ENCODE measurements at places on chromosomes 2 and 18.

DNA sequence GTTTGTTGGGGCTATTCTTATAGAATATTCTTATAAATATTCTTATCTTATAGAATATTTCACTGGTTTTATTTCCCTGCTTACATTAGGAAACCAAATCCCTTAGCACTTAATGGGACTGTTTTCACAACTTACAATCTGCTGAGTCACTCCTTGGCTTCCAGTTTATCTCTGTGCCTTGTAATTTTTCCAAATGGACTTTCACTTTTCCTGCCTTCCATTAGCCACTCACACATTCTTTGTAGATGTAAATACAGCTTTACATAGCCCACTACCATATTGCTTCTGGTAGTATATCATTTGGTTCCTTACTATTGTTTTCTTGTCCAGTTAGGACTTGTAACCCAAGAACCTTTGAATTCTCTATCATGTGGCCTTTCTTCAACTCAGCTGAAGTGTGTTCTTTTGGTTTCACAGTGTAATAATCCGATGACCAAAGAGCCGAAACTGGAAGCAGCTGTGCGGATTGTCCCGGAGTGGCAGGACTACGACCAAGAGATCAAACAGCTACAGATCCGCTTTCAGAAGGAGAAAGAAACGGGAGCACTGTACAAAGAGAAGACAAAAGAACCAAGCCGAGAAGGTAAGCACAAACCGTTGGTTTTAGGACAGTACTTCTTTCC, 96.1 kb downstream of the UGGT1 start:
- DNase-seq: no peak

DNA sequence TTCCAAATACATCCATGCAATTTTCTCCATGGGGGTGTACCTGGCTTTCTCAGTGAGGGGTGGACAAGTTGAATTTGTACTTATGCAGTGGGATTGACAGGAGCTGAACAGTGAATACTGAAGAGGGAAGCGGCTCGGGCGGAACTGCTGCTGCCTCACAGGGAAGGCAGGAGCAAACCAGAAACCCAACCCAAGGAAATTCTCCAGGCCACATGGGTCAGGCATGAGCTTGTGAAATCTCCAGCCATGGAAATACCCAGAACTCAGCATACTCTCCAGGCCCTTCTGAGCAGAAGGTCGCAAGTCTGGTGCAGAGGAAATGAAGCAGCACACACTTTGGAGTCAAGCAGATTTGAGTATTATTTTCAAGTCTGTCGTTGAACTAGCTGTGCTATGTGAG, 26.5 kb upstream of the INO80C start:
- DNase-seq: no peak

DNA sequence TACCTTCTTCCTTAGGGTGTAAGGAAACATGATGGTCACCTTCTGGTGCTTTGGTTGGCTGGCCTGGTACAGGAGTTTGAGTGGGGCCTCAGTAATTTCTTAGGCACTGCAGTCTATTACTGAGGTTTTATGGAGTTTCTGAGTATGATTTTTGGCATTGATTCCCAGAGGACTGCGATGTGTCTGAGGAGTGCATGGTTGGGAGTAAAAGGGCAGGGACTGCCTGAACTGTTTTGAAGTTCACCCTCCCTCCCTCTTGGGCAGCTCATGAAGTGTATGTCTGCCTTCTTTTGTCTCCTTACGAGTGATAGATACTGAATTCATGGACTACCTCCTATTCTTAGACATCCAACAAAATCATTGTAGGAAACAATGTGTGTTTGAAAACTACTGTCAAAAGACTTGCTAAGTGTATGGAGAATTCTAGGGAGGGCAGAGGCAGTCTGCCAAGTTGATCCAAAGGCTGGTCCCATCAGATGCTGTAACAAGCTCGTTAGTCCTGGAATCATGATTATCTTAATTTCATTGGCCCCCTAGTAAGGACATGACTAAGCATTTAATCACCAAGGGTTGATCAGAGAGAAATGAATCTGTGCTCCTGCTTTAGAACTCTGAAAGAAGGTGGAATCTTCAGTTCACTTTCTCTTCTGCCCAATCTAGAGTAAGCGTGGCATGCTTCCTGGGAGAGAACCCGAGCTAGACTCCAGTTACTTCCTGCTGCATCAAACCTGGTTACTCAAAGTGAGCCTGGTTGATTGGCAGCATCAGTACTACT, 26.5 kb downstream of the LYPD6B start:
- DNase-seq: no peak

GRCh38 chr2:24945907-24946306, 25.8 kb downstream of the DNAJC27 start:
- no peak for DNase-seq

GRCh38 chr2:169637620-169638019, 53.5 kb downstream of the PPIG start:
- no peak for DNase-seq

DNA sequence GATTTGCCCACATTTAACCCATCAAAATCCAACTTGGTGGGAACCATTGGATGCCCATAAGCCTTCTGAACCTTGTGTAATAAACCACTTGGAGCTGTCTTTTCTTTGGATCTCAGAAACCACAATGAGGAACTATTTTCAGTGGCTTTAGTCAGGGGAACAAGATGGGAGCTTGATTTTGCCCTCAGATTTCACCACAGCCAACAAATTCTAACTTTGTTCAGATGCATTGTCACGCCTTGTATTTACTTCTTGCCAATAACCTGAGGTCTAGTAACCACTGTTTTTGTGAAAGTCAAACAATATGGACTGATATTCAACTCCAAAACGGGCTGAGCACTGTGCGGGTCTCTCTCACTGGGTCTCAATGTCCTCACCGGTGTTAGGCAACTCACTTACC, 508.2 kb downstream of the TNS1 start:
- peak; percentile 12 for DNase-seq

DNA sequence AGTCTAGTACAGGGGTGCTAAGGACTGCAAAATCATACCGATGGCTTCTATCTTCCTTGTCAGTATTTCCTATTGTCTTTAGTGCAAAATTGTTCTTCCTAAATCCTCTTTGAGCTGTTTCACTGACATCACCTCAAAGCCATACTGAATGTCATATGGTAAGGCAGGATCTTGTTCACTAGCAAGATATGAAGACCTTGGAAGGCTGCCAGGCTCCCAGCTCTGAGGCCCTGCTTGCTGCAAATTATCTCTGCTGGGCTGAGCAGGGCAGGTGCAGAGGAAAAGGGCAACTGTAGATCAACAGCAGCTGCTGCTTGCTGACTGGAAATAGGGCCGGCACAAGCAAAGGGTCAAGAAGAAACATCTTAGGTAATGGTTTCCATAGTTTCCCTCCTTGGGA, 58.2 kb downstream of the PMAIP1 start:
- DNase-seq: peak; percentile 76

- no peak for DNase-seq
Measured at GRCh38 chr18:49854681-49855080, 41.3 kb upstream of the ACAA2 start.

DNA sequence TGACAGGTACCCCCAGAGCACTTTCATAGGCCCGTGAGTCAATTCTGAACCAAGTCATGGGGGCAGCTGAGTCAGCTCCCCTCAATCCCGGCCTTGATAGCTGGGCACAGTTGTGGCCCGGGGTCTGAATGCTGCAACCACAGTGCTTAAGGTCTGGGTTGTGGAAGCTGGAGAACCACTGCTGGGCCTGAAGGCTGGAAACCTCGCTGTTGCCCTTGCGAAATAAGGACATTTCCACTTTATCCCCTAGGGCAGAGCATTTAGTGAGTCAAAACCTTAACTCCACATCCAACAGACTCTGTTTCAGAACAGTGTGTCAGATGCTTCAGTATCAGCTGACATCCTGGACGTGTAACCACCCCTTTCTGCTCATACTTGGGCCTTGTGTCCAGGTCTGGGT, 58.6 kb downstream of the SP110 start:
- no peak for DNase-seq

DNA sequence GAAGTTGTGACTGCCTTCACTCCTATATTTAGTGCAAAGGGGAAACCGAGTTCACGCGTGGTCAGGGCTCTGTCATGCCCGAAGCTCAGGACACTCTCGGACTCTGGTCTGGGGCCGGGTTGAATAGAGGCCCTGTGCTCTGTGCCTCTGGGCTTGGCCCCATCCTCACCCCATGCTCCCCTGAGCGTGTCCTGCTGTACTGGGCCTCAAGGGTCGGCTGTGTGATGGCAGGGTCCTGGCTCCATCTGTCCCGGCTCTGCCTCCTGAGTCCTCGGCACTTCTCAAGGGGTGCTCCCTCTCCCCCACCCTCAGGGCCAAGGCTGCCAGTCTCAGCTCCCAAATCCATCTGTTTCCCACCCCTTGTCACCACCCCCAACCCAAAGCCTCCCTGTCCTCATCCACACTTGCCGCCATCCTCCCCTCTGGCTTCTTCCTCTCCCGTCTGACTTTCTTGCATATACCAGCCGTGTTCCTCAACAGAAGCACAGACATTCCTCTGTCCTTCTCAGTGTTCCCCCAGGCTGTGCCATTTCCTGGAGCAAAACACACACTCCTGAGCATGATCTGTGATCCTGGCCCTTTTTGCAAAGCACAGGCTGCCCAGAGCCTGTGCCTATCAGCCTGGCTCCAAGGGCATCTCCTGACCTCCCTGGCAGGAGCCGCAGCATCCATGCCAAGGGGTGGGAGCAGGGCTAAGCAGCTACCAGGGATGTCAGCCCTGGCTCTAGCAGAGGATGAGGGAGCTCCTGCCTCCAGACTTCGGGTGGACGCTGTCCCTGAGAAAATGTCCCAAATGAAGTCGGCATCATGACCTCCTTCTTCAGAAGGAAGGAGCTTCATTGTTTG, 64.2 kb upstream of the OTOS start:
- no peak for DNase-seq

Data from hematopoietic multipotent progenitor cell (in vitro differentiated cells).